ENCODE measurements at places on chromosomes 4 and X.

DNA sequence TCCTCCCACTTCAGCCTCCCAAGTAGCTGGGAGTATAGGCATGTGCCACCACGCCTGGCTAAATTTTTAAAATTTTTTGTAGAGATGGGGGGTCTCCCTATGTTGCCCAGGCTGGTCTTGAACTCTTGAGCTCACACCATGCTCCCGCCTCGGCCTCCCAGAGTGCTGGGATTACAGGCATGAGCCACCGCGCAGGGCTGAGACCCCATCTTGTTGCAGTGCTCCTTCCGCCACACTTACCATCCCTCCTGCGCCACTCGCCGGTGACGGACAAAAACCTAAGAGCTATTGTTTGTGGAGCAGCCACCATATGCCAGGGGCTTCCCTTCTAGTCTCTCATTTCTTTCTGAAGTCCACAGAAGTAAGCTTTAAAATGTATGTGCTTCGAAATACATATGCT lies 34.5 kb downstream of the NSG1 start:
- DNase-seq, result no peak

DNA sequence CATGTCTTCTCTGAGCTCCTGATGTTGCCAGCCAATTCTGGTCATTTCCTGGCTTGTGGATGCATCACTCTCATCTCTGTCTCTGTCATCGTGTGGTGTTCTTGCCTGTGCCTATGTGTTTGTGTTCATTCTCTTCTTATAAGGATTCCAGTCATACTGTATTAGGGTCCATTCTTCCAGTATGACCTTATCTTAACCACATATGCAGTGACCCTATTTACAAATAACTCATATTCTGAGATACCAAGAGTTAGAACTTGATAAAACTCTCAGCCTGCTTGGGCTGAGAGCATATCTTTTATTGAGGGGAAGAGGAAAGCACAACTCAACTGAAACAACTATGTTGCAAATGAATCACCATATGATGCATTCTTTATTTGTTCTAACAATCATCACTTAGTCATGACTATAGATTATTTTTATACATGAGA lies 189.0 kb upstream of the ANXA10 start:
- no peak for DNase-seq

- no peak for DNase-seq
These were observed 49.8 kb downstream of the SCLT1 start for GRCh38 chr4:129043523-129043922.

GRCh38 chr4:39877971-39878370 lies 99.7 kb downstream of the PDS5A start:
- DNase-seq, result no peak

All from stimulated activated CD4-positive, alpha-beta T cell treated with anti-CD3 and anti-CD28 coated beads, Interleukin-12 subunit alpha, Interleukin-12 subunit beta, amount 100 ng/mL, for 48 hours (primary cell).